ENCODE measurements at places on chromosomes 6 and 20. TPM values are rescaled to one million over a fixed set of nuclear protein-coding genes. Genes with fewer than 3 reads are reported as not detected.
A peak's percentile ranks its signal among the peaks of the same experiment; 100 is the strongest.

GRCh38 chr6:67221226-67221625, 1413.9 kb upstream of the ADGRB3 start:
- no peak for DNase-seq

- DNase-seq, result no peak
Observed at GRCh38 chr6:47203938-47204611, 105.6 kb downstream of the TNFRSF21 start.

TBX18 gene
- not detected for total RNA-seq

DNA sequence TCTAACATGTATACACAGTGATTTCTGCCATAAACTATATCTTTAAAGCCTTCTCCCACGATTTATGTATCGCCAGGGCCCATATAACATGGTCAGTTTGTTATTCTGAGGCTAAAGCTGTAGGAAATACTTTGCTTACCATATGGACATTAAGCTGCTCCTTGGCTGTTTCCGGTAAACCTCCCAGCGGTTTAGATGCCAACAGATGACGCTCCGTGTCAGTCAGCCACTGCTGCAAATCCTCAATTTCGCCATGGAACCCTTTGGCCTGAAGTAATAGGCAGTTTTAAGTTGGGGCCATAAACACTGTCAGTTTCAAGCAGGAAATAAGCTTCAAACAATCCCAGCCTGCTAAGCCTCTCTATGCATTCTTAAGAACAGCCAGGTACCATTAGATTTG, 145.4 kb downstream of the DST start:
- DNase-seq, result no peak

- no peak for DNase-seq
Observed at GRCh38 chr6:85389151-85389797, 60.6 kb upstream of the NT5E start.

GRCh38 chr6:96851858-96852257, 14.6 kb upstream of the GPR63 start:
- DNase-seq, result no peak

DNA sequence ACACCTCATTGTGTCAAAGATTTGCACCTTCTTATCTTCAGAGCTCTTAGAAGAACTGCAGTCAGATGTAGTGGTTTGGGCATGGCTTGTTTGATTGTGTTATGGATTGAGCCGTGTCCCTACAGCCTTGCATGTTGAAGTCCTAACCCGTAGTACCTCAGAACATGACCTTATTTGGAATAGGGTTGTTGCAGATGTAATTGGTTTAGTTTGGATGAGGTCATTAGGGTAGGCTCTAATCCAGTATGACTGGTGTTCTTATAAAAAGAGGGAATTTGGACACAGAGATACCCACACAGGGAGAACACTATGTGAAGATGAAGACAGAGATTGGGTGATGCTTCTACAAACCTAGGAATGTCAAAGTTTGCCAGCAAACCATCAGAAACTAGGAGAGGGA, 35.4 kb upstream of the PHACTR2 start:
- DNase-seq, result no peak

DNA sequence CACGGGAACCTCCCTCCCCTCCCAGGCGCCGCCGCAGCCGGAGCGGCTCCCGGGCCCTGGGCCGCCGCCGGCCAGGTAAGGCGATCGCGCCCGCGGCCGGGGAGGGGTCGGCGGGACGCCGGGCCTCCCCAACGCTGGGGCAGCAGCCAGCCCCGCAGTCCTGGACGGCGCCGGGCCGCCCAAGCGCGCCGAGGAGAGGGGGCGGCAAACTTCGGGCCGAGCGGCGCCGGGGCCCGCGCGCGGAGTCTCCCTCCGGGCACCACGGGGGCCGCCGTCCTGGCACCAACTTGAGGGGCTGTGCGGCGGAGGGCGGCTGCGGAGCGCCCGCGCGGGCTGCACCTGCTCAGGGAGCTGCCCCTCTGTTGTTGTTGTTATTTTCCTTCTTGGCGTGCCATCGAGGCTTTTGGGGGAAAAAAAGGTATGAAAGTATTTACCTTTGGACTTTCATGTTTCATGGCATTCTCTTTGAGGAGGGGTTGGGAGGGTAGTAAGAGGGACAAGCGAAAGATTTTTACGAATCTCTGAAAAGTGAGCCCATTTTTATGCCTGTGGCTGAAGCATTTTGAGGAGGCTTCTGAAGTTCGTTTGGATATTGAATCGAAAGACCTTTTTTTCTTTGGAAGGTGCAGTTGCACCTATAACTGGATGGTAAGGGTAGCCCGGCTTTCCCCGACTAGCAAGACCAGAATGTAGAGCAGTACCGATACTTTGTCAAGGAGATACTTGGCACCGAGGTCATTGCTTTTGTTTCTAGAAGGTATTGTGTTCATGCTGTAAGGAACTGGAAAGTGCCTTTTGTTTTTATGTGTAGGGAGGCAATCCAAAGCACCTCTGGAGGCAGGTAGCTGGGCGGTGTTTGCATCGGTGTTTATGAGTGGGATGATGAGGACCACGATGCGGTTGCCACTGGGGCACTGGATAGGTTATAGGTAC, at the start of gene RNF182:
Gene RNF182 (plus strand): TSS at position 4 of the 933 bp plus-strand sequence. CDS start 52,168 bp downstream, outside the sequence.
- DNase-seq, result no peak

DNA sequence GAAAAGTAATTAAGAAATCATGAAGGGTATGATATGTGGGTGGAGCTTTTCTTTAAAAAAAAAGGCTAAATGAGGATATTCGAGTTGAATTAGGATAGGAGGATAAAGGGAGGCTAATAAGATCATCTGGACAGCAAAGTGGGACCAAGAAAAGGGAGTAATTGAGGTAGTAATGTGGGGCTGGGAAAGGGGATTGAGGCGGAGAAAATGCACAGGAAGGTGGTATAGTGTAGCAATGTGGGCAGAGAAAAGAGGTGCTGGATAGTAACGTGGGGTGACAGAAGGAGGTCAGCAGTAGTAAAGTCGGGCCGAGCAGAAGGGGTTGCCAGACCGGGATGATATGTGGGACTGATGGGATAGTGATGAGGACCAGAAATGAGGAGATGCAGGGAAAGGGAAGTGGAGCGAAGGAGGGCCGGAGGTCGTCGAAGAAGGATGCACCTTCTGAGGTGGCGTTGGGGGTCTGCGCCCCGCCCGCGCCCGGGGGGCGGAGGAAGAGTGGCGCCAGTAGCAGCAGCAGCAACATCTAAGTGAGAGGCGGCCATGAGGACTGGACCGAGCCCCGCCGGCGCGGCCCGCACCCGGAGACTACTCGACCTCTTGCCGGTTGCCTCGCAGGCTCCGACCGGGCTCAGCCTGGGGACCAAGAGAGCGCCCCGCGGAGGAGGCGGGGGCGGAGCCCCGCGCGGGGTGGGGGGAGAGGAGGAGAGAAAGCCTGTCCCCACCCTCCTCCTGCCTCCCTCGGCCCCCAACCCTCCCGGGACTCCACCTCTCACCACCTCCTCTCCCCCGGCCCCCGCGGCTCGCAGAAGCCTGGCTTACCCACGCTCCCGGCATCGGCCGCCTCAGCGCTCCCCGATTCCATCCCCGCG, 887 bp downstream of the GABBR1 start:
- DNase-seq, result peak; percentile 81

DNA sequence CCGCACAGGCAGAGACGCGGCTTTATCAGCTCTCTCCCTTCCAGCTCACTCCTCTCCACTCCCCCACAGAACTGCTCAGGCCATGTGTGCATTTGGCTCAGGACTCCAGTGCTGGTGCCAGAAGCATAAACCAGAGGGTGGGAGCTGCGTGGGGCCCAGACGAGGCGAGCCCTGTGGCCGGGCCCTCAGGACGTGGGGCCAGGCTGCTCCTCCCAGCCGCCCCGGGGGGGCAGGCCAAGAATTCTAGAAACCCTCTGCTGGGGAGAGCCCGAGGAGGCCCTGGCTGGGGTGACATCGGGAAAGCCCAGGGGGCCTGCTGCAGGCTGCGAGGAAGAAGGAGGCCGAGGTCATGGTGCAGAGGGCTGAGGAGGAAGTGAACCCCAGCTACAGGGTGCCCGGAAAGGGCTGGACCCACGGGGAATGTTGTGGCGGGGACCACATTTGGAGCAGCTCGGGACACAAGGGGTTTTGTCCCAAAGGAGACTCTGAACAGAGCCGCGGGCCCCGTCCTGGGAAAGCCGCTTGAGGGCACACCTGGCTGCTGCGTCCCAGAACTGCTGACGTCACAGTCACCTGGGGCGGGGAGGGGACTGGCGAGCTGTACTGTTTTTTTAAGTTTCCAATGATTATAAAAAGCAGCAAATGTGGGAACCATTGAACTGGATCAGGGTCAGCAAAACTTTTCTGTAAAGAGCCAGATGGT, 107.1 kb downstream of the BANF2 start:
- peak; percentile 74 for DNase-seq

GRCh38 chr6:89117211-89118108, at the start of gene SRSF12:
SRSF12 (minus strand) TSS chr6:89118071; CDS start chr6:89117887, 184 bp downstream.
- DNase-seq, result peak; percentile 57

- no peak for DNase-seq
Observed at GRCh38 chr6:27477318-27478013, 4.6 kb upstream of the ZNF184 start.

SYTL3 gene
- 0.20 TPM for total RNA-seq

- DNase-seq, result peak; percentile 12
Observed at GRCh38 chr20:2695206-2695983, 2.8 kb downstream of the EBF4 start.

- no peak for DNase-seq
Observed at GRCh38 chr6:159756508-159756907, 5.3 kb upstream of the ACAT2 start.
